Cortex of kidney (tissue), 1 donor: ENCODE measurements at places on chromosomes 1 and 21.

DNA sequence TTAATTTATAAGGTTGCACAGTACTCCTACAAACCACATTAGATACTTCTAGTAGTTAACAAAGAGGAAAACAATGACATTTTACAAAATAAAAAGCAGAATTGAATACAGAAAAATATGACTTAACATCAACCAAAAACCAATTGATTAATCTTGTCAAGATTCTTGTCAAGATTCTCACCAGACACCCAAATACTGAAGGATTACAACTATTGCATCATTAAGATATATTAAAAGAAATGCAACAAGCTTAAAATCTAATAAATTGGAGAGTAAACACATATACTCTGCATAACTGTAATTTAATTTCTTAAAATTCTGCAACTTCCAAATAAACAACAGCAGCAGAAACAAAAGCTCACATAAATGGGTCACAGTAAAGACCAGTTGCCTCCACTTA lies 4.7 kb downstream of the WLS start:
- no peak for DNase-seq

- DNase-seq, result no peak
Measured at GRCh38 chr21:25535849-25536248, 71.4 kb downstream of the MRPL39 start.

- no peak for DNase-seq
Measured at GRCh38 chr1:197572169-197572568, 203.1 kb downstream of the DENND1B start.

- no peak for DNase-seq
Measured at GRCh38 chr1:177411381-177411780, 240.6 kb downstream of the BRINP2 start.

- no peak for DNase-seq
Measured at GRCh38 chr1:167344112-167344511, 123.4 kb downstream of the POU2F1 start.

DNA sequence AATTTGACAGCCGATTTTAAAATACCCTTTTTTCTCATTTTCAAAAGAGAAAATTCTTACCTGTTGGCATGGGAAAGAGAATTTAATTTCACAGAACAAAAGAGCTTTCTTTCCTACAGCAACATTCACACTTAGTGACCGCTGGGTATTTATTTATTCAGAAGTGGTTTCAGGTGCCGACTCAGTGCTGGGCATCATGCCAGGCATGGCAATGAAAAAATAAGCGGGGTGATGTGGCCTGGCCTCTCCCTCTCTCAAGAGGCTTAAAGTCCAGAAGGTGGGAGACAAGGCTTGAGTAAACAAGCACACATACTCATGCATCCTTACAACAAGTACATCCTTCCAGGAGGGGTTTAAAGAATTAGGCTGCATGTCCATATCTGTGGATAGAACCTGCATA lies 4.1 kb upstream of the PCP4 start:
- DNase-seq, result no peak

DNA sequence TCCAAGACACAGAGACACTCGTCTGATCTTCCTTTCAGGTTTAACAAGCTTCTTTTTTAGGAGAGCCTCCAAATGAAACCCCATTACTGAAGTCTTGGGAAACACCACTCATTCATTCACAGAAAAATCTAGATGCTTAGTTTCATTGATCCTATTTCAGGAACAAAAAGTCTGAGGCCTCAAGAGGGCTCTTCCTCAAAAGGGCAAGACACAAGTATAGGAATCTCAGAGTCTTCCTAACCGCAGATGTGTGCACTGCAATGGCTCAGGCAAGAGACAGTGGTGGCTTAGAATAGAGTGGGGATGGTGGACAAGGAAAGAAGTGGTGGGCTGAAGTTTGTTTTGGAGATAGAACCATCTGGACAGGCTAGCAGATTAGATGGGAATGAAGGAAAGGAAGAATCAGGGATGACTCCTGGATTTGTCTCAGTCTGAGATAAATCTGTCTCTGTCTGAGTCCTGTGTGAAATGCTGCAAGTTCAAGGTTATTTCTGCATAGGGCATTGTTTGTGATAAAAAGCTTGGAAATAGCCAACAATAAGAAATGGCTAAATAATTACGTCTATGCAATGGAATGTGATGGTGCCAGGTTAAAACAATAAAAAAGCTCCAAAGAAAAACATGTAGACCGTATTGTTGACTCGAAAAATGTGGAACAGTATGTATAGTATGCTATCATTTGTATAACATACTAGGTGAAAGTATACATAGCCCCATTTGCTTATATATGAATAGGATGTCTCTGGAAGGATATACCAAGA lies 8.9 kb upstream of the CTSE start:
- no peak for DNase-seq
